ENCODE measurements at places on chromosomes 2 and 18. TPM values are rescaled to one million over a fixed set of nuclear protein-coding genes. Genes with fewer than 3 reads are reported as not detected.

Gene ASB18
- total RNA-seq = not detected

Gene MYCN
- total RNA-seq = not detected

Gene C2orf72
- total RNA-seq = not detected

Gene GKN1
- not detected for total RNA-seq

Gene IL1F10
- total RNA-seq = not detected

Gene NETO1
- total RNA-seq = 0.29 TPM

Gene MSTN
- total RNA-seq = 13.5 TPM

Gene UGT1A4
- total RNA-seq = not detected

Gene KCNS3
- 0.18 TPM for total RNA-seq

Gene SERPINB13
- not detected for total RNA-seq
